ENCODE measurements at places on chromosomes 1 and 21.

DNA sequence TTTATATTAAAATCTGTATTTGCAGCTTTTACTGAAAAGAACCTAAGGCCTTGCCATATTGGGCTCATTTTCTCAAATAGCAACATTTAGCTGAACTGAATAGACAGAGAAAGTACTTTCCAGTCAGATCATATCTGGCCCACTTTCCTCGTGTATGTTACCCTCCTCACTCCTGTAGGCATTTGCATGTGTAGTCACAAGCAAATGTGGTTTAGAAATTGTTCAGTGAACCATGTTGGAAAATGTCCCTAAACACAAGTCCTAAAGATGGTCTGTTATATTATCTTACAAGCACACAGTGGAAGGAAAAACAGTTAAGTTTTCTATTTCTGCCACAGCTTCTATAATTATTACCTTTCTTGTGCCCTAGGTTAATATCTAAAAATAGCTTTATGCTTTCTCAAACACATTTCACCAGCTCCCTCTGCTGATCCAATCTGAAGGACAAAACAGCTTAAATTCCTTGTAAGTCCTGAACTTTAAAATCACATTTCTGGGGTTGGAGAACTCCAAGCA, 606 bp upstream of the FMO4 start:
- no peak for DNase-seq

DNA sequence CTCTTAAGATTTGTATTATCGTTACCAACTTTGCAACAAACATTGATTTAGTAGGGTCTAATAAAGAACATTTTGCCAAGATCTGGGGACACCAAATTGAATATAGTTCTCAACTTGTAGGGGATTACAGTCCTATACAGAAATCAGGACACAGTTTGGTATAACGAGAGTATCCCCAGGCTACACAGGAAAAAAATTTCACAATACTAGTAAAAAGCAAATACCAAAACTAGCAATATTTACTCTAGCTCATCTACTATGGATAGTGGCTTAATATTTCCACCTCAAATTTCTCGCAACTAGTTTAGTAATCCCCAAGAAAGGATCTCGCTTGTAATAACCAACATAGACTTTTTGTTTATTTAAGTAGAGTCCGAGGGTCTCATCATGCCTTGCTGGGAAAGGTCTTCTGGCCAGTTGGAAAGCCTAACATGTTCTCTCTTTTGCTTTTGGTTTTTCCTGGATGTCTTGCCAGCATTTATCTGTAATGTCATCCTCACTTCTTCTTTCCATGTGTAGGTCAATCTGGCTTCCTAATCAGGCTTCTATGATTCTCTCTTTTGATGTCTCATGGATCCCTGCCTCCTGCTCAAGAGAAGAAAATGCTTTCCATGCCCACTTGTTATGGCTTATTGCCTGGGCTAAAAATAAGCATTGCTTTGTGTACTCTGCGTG, 104.7 kb upstream of the KCNK2 start:
- no peak for DNase-seq

GRCh38 chr1:36938819-36939218, 95.5 kb downstream of the GRIK3 start:
- DNase-seq = no peak

DNA sequence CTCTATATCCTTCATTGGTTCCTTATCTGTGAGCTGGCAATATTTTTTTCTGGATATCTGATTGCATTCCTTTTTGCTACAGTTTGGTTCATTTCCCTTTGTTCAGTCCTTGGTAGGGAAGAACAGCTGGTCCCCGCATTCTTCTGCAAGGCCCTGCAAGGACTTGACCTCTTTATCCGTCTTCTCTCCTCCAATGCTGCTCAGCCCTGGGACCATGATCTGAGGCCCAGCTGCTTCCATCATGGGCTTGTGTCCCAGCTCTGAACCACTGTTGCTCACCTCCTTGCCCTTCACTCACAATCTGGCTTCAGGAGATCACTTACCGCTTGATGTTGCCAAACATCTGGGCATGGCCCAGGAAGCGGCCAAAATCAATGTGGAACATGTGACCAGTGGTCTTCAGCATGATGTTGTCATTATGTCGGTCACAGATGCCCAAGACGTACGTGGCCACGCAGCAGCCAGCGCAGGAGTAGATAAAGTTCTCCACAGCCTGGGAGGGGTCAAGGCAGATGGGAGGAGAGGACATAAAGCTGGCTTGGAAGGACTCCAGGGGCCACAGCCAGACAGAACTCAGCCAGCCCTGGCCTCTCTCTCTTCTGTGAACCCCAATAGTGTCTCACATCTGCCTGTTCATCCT, 22.6 kb upstream of the PPP1R15B start:
- no peak for DNase-seq

DNA sequence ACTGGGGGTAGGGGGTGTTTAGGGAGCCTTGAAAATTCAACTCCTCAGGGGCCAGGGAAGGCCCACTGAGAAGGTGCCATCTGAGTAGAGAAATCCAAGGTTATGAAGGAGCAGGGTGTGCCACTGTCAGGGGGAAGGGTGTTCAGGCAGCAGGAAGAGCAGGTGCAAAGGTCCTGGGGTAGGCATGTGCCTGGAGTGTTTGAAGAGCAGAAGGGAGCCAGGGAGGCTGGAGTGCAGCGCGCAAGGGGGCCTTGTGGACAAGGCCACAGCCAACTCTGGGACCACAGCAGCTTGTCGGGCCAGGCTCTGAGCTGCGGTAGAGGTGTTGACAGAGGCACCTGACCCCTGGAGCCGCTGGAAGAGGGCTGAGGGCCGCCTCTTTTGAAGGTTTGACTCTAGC, 19.3 kb downstream of the ACTL8 start:
- no peak for DNase-seq

- no peak for DNase-seq
These were observed 236.9 kb upstream of the DPYD start for GRCh38 chr1:98157524-98158313.

- no peak for DNase-seq
These were observed 24.1 kb upstream of the A3GALT2 start for GRCh38 chr1:33344896-33345560.

DNA sequence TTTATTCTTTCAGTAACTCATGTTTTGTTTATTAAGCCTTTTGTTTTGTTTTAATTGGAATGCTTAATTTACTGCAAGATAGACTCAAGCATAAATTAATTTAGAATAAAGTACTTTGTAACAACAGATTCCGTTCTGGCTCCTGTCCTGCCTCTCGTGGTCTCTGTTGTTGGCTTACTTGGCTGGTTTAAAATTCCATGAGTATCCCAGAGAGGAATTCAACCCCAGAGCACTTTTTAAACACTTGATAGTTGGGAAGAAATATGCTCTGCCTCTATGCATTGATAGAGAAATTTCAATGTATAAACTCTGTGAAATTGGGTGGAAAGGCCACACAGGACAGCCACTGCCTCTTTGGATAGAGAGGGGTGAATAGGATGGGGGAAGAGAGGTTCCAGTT, 89.7 kb downstream of the ATP5PO start:
- no peak for DNase-seq

DNA sequence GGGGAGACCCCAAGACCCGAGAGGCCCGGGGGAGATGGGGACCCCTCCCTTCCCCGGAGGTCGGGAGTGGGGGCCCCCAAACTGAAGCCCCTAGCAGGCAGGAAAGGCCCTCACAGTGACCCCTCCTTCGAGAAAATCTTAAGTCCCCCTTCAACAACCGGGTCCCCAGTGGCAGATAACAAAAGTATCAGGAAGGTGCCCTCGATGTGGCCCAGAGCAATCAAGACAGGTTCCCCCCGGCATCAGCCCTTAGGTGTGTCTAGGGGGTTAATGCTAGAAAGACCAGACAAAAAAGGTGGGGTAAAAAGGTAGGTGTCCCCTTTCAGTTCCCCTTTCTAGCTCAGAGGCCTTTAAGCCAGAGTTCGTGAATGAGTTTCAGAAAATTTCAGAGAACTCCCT, 282 bp upstream of the ECE1 start:
- no peak for DNase-seq

DNA sequence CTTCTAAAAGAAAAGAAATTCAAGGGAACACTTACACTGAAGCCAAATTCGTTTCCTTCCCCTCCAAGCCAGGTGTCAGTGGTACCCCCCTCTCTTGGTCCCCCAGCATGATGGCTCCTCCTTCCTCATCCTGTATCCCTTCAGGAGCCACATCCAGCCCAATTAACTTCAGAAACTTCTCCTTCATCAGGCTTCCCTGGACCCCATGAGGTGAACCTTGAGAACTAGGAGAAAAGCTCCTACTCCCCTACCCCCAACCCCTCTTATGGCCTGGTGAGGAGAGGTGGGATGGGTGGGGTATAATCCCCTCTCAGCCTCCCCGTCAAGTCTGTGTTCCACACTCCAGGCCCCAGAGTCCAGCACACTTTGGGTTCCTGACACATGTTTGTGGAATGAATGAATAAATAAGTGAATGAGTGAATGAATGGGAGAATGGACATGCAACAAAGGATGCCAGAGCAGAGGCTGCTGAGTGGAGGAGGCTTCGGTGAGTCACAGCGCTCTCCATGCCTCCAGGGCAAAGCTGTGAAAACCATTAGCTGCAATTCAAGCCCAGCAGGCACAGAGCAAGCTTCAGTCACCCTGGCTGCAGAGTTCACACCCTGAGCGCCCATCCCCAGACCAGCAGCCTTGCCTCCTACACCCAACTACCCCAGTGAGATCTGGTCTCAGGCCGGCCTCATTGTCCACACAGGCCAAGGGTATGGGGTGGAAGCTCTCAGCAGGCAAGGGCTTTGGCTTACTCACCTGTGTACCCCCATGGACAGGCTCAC, 43.8 kb downstream of the BATF3 start:
- no peak for DNase-seq

DNA sequence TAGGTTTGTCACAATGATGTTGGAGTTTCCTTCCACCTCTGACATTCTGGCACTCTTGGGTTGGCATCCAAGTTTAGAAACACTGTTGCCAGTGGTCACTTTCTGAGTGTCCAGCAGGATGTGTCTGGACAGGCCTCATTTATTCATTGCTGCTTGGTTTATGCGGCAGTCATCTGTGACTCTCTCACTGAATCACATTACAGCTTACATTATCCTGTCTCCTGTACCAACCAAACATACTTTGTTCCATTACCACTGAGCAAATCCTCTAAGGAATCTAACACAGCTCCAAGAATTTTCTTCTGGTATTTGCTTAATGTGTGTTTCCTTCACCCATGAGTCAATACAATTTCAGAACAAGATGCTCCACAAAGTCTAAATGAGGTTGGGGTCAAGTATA, 19.9 kb downstream of the SGIP1 start:
- no peak for DNase-seq

DNA sequence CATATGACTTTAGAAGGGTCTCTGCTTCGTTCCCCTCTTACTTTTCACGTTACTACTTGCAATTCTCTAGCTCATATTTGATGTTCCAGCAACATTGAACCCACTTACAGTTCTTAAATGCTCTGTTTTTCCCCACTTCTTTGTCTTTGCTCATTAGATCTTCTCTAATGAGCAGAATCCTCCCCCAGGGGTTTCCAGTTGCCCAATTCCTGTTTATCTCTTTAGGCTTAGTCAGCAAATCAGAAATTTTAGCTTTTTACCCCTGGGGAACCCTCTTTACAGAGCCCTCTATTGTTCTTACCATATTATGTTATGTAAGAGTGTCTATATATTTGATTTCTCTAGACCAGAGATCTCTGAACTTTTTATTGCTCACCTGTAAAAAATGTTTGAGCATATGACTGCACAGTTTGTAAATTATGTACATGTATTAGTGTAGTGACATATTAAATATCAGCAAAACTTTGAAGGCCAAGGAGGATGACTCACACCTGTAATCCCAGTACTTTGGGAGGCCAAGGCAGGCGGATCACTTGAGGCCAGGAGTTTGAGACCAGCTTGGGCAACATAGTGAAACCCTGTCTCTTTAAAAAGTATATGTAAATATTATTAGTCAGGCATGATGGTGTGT, 71.4 kb downstream of the FNBP1L start:
- DNase-seq = no peak

GRCh38 chr1:82848043-82848442, 1047.3 kb downstream of the ADGRL2 start:
- DNase-seq = no peak

DNA sequence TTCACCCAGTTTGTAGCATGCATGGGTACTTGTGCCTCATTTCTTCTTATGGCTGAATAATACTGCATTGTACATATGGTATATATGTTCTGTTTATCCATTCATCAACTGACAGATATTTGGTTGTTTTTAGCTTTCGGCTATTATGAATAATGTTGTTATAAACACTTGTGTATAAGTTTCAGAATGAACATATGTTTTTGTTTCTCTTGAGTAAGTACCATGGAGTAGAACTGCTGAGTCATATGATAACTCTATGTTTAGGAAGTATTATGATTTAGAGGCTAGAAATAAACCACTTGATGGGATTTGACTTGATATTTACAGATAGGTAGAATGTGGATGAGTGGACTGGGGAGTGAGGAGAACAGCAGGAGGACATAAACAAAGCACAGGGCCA, 48.6 kb downstream of the WNT2B start:
- DNase-seq = no peak

DNA sequence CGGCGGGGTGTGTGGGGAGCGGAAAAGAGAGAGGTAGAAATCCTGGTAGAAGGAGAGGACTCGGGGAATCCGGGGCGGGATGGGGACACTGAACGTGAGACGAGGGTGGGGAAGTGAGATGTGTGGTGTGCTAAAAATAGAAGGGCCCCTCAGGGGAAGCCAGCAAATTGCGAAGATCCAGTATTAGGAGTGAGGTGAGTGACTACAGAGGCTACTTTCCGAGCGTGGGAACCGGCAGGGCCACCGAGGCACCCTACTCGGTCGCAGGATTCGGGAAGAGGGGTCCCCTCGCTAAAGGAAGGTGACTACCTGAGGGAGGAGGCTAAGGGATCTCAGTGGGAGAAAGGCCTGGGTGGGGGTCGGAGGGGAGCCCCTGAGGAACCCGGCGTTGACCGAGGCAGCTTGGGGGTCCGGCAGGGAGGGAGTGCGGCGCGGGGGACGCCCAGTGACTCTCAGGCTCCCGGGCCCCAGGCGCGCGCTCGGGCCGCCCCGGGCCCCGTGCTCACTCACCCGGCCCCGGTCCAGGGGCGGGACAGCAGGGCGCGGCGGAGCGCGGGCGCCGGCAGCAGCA, 318 bp downstream of the ALDH4A1 start:
- DNase-seq = no peak

DNA sequence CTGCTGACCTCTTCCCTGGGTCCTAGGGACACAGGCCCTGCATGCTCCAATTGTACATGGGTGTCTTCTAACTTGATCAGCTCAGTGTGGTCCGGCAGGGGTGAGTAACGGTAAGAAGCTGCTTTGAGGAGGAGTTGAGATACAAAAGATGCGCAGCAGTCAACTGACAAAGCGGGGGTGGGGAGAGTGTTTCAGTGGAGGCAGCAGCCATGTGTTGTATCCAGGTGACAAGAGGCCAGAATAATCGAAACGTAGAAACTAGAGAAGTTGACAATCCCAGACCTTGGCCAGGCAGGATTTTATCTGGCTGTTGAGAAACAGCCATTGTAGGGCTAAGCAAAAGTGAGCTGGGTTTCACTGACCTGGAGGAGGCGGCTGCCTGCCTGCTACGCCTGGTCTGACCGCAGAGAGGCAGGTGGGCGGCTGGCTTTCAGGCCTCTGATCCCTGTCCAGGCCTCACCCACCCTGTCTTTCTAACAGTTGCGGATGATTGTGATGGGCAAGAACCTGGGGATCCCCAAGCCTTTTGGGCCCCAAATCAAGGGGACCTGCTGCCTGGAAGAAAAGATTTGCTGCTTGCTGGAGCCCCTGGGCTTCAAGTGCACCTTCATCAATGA, 28.8 kb downstream of the PADI6 start:
- no peak for DNase-seq
